ENCODE measurements at places on chromosomes 6 and 20.

GRCh38 chr6:119348748-119349360 is 707 bp downstream of the MAN1A1 start:
- DNase-seq, result no peak

DNA sequence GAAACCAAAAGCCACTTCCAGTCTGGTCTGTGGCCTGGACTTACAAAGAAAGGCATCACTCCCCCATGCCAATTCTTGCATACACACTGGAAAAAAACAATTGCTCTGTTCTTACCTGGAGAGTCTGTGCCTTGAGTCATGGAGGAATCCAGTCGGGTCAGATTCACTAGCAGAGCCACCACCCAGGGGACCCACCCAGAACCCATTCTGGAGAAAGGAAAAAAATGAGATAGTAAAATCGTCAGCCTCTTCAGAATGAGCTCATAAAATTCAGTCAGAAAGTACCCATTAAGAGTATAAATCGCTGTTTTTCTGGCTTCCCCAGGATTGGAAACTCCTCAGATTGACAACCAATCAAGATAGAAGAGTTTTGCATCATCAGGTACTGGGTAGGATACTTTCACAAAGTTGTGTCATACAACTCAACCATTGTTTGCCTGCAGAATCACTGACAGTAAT is at the start of gene HLA-DOB:
HLA-DOB (minus strand) TSS at position 257 of the 459 bp plus-strand sequence; CDS start at position 206, 51 bp downstream.
- DNase-seq, result no peak

GRCh38 chr20:50743087-50743486 is 11.7 kb downstream of the PARD6B start:
- no peak for DNase-seq

GRCh38 chr6:118294906-118295305 is 253.2 kb upstream of the PLN start:
- no peak for DNase-seq

GRCh38 chr20:64247970-64248841 is 7.3 kb upstream of the PCMTD2 start:
- DNase-seq, result no peak
